HFFc6 (cell line): ENCODE measurements at places on chromosomes 6 and 20.
A peak's percentile ranks its signal among the peaks of the same experiment; 100 is the strongest.

GRCh38 chr20:7094438-7094997 is 327.0 kb downstream of the BMP2 start:
- no peak for DNase-seq

- DNase-seq: no peak
Observed at GRCh38 chr6:111486921-111487320, 3.9 kb upstream of the REV3L start.

DNA sequence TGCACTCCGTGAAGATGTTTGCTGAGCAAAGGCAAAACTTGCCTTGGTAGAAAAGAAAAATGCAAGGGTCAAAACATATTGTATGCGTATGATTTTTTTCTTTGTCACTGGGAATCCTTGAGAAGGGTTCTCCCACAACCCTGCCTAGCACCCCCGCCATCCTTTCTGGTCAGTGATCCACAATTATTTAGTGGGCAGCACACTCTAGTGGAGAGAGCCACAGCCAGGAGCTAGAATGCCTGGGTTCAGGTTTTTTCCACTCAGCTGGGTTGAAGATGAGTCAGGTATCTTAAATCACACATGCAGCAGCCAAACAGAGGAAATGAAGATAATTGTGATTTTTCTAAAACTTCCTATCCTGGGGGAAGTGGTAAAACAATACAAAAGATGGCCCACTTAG is 243.1 kb downstream of the PKHD1 start:
- no peak for DNase-seq

- peak; percentile 7 for DNase-seq
Observed at GRCh38 chr6:150418827-150419594, 50.2 kb downstream of the IYD start.

GRCh38 chr6:126824226-126824625 is 294.2 kb upstream of the RSPO3 start:
- no peak for DNase-seq

- peak; percentile 1 for DNase-seq
Observed at GRCh38 chr20:11585752-11586352, 331.8 kb upstream of the BTBD3 start.

GRCh38 chr20:3821996-3822395 is 1.6 kb downstream of the AP5S1 start:
- DNase-seq: no peak

GRCh38 chr20:41225091-41225490 is 87.7 kb downstream of the PLCG1 start:
- DNase-seq: no peak

GRCh38 chr6:14974372-14974771 is 271.5 kb upstream of the JARID2 start:
- no peak for DNase-seq

GRCh38 chr6:34791164-34791700 is 651 bp upstream of the BLTP3A start:
- no peak for DNase-seq

GRCh38 chr6:30515106-30515505 is 25.8 kb downstream of the HLA-E start:
- DNase-seq: no peak

- no peak for DNase-seq
Observed at GRCh38 chr6:8589941-8590729, 154.8 kb upstream of the SLC35B3 start.

DNA sequence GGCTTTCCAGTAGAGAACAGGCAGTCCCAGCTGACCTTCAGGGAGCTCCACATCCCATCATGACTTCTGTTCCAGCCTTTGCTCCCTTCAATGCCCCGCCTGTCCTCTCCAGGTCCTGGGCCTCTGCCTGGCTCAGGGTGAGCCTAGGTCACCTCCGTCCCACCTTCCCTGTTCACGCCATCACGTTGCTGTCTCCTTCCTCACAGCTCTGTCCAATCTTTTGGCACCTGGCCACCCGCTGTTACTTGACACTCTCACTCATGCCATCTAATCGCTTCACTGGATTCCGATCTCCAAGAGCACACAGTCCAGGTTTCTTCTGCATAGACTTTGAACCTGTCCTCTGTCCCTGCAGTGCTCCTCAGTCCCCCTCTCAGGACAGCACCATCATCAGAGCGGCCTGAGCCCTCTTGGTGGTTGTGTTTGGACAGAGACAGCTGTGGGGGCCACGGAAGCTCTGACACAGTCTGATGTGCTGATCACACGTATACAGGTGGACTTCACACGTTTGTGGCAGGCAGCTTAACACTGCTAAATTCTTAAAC is 34.7 kb upstream of the TIAM2 start:
- DNase-seq: no peak

GRCh38 chr20:53884859-53885541 is 185.4 kb downstream of the BCAS1 start:
- DNase-seq: no peak

GRCh38 chr6:157669747-157670216 is 153.3 kb upstream of the SNX9 start:
- peak; percentile 66 for DNase-seq

DNA sequence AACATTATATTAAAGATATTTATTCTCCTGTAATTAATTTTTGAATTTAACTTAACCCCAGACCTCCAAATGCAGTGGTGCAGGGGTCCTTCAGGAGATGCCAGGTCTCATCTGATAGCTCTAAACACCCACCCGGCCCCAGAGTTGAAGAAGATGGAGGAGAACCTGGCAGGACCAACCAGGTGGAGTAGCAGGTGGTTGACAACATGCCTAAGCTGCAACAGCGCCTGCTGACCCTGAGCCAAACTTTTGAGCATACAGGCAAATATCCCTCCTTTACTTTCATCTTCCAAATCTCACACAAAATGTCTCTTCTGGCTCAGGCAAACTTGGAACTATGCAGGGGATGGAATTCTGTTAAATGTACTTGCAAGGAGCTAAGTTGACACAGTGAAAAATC is 145.3 kb upstream of the TCF21 start:
- no peak for DNase-seq

DNA sequence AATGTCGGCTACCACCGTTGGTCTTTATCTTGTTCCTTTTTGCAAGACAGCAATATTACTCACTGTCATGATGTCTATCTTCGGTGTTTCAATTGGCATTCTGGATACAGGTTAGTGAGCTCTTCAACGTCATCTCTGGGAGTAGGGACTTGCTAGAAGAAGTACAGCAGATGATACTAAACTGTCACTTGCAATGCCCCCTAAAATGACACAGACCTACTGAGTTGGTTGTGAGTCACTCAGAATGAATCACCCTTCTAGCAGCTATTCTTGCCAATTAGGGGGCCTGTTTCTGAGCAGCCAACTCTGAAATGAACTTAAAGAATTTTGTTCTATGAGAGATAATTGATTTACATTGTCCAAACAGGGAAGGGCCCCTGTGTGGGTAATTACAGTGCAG is 176.5 kb downstream of the SLC16A10 start:
- DNase-seq: peak; percentile 86

DNA sequence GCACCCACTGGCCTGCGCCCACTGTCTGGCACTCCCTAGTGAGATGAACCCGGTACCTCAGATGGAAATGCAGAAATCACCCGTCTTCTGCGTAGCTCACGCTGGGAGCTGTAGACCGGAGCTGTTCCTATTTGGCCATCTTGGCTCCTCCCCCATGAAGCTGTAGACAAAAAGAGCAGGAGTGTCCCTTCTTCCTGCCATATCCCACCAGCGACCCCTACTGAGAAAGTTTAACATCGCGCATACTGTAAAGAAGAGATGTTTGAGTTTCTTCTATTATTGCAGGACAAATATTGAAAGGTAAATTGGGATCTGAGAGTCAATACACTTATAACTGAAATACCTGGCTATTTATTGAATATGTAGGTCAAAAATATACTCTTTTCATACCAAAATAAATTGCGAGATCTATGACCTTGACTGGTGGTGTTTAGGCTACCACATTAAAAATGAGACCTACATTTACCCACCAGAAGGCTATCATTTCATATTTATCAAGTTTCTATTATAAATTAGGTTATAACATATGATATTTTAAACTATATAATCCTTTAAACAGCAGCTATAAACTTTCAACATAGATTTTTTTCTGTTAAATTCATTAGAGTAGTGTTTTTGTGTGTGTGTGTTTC is 586.3 kb downstream of the HTR1B start:
- DNase-seq: no peak

GRCh38 chr20:58097943-58098342 is 130.5 kb downstream of the ANKRD60 start:
- DNase-seq: no peak

DNA sequence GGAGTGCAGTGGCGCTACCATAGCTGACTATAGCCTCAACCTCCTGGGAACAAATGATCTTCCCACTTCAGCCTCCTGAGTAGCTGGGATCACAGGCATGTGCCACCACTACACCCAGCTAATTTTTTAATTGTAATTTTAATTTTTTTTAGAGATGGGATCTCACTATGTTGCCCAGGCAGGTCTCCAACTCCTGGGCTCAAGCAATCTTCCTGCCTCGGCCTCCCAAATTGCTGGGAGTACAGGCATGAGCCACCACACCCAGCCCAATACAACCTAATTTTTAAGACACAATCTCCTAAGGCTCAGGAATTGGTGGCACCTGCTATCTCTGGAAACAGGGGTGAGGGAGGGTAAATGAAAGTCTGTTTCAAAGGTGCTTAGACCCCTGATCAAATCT is 5.8 kb downstream of the ZBTB24 start:
- DNase-seq: no peak

DNA sequence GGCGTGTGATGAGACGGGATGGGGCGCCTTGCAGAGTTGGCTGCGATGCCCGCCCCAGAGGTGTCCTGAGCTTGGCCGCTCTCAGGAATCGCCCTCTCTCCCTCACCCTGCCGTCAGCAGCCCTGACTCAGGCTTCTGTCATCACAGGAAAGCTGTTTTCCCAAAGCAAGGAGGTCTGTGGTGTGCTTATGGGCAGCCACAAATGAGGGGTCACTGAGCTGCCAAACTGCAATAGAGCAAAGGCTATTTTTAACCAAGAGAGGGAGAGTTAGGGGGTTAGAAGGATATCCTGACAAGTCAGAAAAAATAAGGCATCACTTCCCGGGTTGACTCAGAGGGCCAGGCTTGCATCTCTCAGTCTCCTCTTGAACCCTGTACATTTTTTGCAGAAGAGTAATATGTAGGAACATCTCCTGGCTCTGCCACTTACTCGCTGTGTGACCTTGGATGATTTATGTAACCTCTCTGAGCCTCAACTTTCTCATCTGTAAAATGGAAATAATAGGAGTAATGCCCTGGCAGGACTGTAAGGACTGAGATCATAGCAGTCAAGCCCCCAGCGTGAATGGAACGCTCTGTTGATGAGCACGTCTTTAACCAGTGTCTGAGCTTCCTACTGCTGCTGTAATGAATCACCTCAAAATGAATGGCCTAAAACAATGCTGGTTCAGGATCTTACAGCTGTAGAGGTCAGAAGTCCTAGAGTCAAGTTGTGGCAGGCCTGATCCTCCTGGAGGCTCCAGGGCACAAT is 181.9 kb downstream of the NFATC2 start:
- peak; percentile 99 for DNase-seq

GRCh38 chr6:84524636-84525035 is 239.8 kb downstream of the TBX18 start:
- DNase-seq: no peak

GRCh38 chr6:137155830-137156229 is 17.6 kb downstream of the IL22RA2 start:
- DNase-seq: no peak

DNA sequence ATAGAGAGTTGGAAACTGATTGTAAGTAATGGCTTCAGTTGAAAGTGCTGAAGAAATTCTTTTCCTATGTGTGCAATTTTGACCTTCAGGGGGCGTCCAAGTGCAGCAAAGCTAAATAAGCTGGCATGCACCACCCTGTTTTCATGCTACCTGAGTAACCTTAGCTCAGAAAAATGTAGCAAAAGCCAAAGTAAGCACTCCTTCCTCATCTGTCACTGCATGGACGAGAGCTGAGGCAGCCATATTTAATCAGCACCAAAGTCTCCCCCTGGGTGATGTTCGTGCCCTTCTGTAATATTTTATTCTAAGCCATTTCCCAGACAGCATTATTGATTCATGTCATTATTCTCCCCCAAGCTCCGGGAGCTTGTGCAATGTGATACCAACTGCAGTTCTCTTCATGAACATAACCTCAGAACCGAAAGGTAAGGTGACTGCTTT is 123.1 kb downstream of the RPS12 start:
- DNase-seq: peak; percentile 8

- no peak for DNase-seq
Observed at GRCh38 chr6:149153100-149153499, 164.4 kb upstream of the TAB2 start.

DNA sequence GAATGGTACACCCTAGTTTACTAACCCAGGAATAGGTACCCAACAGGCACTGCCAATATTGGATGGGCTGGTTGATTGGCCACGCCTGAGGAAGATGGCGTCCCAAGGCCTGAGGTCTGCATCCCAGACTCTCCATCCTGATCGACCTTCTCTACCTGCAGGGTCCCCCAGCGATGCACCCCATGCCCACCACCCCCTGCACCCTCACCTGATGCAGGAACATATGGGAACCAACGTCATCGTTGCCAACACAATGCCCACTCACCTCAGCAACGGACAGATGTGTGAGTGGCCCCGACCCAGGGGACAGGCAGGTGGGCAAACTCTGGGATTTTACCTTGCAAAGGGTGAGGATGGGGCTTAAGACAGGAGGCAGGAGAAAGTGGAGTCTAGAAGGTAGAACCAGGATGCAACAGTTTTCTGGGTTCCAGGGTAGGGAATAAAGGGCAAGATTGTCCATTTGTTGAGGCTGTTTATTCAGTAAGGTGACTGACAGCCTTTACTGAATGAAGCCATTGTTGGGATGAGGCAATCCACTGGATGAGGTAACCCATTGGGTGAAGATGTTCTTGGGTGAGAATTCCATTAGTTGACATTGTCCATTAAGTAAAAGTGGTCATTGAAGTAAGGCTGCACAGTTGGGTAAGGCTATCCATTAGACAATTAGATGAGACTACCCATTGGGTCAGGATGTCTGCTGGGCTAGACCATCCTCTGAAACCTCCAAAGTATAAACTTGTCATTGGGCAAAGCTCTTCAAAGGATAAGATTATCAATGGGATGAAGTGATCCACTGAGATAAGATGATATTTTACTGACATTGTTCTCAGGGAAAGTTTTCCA is 47.3 kb upstream of the TTPAL start:
- DNase-seq: no peak

DNA sequence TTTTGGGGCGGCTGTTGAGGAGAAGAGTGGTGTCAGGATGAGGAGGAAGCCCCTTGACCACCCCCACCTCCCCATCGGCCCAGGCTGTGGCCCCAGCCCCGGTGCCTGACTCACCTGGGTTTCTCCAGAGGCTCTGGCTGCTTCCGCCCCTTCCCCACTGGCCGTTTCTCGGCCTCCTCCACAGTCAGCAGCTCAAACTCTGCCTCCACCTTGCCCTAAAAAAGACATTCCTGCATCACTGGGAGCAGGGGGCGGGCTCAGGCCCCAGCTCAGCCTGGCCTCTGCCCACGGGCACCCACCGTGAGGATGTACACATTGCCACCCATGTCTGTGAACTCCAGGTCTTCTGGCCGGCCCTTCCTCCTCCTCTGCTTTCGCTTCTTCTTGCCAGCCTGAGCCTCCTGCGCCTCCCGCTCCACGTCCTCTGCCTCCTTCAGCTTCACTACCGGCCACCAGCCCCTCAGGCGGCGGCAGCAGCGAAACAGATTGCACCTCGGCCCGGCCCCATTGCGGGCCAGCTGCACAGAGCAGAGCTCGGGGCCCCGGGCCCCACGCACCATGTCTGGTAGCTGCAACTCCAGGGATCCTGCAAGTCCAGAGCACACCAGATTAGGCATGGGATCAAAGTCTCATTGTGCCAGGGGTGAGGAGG is 17.3 kb downstream of the ERGIC3 start:
- DNase-seq: no peak

GRCh38 chr6:42482174-42482573 is 30.4 kb upstream of the TRERF1 start:
- no peak for DNase-seq

- DNase-seq: peak; percentile 97
Observed at GRCh38 chr6:110534731-110535492, 58.5 kb upstream of the SLC22A16 start.
